Activated CD4-positive, alpha-beta memory T cell treated with anti-CD3 and anti-CD28 coated beads for 36 hours (primary cell): ENCODE measurements at places on chromosomes 3 and 15. TPM values are rescaled to one million over a fixed set of nuclear protein-coding genes. Genes with fewer than 3 reads are reported as not detected.

- peaks cover 44% of the 10 kb centered on the region for H3K4me1 ChIP-seq
- no peaks in the 10 kb centered on the region for H3K27me3 ChIP-seq
- no peak overlapping the region for H3K4me3 ChIP-seq
- H3K36me3 ChIP-seq: peaks cover 51% of the 10 kb centered on the region
- DNase-seq: no peak
These were observed 32.0 kb downstream of the PPP1R2 start for GRCh38 chr3:195511136-195511535.

Gene DLG1
- total RNA-seq: 52.6 TPM

Gene RPN1
- total RNA-seq: 168 TPM

Gene ECE2
- not detected for total RNA-seq

Gene PIERCE2
- total RNA-seq: 0.34 TPM
